HFFc6 (cell line): ENCODE measurements at places on chromosomes 11 and 22.
A peak's percentile ranks its signal among the peaks of the same experiment; 100 is the strongest.

GRCh38 chr11:110828086-110828485, 115.8 kb upstream of the ARHGAP20 start:
- DNase-seq, result no peak

GRCh38 chr11:92457250-92457649, 232.6 kb downstream of the FAT3 start:
- DNase-seq, result no peak

DNA sequence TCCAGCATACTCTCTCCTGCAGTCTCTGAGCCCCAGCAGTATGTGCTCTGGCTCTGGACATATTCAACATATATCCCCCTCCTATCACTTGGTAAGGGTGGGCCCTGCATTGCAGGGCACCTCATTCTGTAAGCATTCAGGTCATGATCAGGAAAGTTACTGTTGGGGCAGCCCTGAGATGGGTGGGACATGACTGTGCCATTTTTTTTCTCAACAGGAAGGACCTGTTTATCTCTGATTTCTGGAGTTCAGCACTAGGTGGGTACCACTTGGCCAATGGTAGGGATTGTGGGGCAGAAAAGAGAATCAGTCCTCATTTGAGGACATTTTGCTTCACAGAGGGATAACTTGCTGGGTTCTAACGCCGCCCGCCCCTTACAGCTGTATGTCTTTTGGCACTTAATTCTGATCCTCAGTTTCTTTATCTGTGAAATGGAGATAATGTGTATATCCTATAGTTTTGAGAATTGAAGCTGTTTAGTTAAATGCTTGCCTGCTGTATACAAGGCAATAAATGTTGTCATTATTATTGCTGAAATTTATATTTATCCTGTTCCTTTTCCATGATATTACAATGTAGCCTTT, 2.2 kb downstream of the SRRD start:
- no peak for DNase-seq

DNA sequence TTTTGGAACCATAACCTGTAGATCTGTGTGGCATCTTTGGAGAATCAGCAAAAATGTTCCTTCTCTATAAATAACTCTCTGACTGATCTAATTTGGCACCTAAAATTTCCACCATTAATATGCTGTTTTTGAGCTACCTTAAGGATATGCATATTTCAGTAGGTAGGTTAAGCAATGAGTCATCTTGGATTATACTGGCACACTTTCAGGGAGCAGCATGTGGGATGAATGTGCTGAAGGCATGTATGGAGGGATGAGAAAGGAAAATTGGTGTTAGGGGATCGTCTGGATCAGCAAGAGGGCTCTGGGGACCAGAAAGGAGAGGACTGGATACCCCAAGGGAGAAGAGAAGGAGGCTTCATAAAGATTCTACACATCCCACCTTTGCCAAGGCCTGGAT, 44.6 kb upstream of the ELF5 start:
- no peak for DNase-seq

- DNase-seq, result peak; percentile 53
Measured at GRCh38 chr11:96054870-96055705, 131.2 kb upstream of the MTMR2 start.
